ENCODE measurements at places on chromosomes 11 and 22.

GRCh38 chr11:114216796-114217180 is 79.4 kb upstream of the NNMT start:
- DNase-seq, result no peak

- no peak for DNase-seq
These were observed 22.3 kb downstream of the FAM118A start for GRCh38 chr22:45332001-45332400.

- DNase-seq, result peak; percentile 24
These were observed 707 bp upstream of the FTH1 start for GRCh38 chr11:61967924-61968757.

GRCh38 chr22:23875801-23876200 is 18.1 kb downstream of the SLC2A11 start:
- no peak for DNase-seq

GRCh38 chr22:42641801-42642413 is 1.5 kb upstream of the ATP5MGL start:
- DNase-seq, result no peak

DNA sequence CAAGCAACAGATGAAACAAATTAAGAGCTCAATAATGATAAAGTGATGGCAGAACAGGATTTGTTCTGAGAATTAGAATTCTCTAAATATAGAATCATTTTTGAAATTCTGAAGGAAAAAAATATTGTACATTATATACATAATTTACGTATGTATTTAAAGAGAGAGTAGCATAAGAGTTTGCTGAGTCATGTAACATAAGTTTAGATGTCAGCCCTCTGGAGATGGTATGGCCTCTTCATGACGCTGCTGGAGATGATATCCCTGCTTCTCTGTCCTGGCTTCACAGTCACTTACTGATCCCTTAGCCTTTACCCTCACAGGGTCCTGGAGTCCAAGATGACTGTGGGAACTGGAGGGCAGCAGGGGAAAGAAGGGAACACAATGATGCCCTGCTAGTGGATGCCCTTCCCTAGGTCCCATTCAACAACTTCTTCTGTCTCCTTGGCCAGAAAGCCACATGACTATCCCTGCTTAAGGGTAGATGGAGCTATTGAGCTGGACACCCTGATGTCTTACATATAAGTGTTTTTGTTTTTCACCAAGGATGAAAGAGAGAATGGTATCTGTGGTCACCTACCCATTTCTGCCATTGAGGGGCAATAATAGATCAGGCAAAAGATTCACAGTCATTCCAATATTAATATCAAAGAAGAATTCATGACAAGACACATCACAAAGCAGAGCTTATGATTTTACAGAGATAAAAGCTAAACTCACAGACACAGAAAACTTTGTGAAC is 753.1 kb downstream of the TBC1D22A start:
- no peak for DNase-seq

DNA sequence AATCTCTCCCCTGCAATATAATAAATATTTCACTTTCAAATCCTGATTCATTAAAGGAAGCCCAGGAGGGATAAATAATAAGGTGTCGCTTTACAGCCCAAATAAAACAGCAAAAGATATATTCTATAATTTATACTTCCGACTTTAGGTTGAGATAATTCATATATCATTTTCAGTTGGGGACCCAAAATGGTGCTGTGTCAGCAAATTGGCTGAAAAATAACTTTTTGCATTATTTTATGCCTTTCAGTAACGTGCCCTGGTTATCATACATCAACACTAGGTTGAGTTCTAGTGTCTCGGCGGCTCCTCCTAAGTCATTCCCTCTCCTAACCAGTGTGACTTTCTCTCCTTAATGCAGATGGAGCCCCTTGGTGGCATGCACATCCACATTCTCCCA is 278.2 kb downstream of the NXPE2 start:
- DNase-seq, result no peak

- no peak for DNase-seq
These were observed 102.5 kb upstream of the TP53AIP1 start for GRCh38 chr11:129045150-129045549.

- DNase-seq, result no peak
These were observed 333.4 kb upstream of the B3GAT1 start for GRCh38 chr11:134745456-134745855.

- DNase-seq, result no peak
These were observed 52.0 kb downstream of the KCNJ1 start for GRCh38 chr11:128814856-128815705.

- DNase-seq, result no peak
These were observed 3.1 kb downstream of the SULT4A1 start for GRCh38 chr22:43859176-43859575.

GRCh38 chr11:1126491-1126926 is 31.2 kb upstream of the MUC5AC start:
- DNase-seq, result no peak

GRCh38 chr22:36116127-36116526 is 44.4 kb downstream of the APOL3 start:
- DNase-seq, result no peak

GRCh38 chr11:91433284-91434010 is 791.2 kb upstream of the FAT3 start:
- no peak for DNase-seq

DNA sequence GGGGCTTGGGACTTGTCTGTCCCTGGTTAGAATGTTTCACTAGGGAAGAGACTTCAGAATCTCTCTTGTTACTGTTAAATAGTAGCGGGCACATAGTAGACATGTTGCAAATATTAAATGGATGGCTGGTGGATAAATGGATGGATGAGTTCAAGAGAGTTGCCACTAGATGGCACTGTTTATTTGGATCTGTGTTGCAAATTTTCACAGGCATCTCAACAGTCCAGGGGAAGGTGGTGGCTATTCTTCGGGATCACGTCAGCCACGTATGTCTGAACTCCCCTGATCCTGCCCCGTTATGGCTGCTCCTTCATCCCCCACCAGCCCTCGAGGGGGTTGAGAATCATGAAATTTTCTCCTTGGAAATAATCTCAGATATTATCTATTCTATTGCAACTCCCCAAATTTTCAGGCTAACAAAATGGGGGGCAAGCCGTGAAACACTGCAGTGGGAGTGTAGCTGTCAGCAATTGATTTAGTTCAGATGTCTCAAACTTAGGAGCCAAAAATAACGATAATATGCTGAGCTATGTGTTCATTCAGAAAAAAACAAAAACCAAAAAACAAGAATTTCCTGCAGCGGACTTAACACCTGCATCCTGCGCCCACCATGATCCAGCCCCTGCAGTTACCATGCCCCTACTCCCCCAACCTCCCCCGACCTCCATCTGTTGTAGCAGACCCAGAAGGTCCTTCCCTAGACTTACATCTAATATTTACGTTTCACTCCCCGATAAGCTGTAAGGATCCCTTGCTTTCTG is 29.1 kb upstream of the BIRC3 start:
- no peak for DNase-seq

GRCh38 chr11:100849901-100850235 is 162.8 kb downstream of the ARHGAP42 start:
- DNase-seq, result no peak

DNA sequence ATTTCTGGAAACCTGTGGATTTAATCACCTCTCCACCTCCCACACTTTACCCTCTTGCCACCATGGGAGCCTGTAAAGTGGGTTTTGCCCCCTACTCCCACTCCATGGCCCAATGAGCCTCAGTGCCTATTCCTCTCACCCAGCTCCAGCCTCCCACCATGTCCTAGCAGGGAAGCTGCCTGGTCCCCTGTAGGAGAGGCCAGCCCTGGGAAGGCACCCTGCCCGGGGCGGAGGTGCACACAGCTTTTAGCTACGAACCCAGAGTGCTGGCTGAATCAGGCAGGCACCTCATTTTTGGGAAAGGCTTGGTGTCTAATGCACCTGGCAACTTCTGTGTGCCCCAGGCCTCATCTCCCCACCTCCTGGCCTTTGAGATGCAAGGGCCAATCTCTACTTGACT is 35.8 kb upstream of the ALX4 start:
- no peak for DNase-seq

Measured in omental fat pad (tissue), 4 donors.